ENCODE measurements at places on chromosomes 12 and 14.

GRCh38 chr14:73995977-73996378 is 23.1 kb downstream of the ENTPD5 start:
- no peak for DNase-seq

DNA sequence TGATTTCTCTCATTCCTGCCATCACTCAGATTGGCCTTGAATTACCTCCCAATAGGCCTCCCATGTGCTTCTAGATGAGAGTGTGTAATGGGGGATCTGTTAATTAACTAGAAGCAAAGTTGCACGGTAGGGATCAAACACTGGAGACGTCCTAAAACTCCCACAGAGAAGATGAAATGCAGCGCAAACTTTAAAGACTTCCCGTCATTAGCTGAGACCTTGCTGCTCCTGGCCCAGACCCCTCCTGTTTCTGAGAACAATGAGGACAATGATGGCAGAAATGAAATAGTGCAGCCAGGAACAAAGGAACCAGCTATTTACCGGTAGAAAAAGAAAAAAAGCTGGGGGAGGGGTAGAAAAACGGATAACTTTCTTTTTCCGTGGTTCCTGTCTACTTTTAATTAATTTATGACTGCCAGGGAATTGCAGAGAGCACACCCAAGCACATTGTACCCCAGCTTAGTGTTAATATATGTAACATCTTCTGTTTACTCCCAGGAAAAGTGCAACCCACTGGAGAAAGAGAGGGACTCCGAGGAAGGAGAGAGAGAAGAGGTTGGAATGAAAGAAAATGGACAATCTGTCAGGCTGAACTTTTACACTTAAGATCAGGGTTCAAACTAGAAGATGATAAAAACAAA is 280.7 kb upstream of the SOX5 start:
- DNase-seq, result no peak

GRCh38 chr12:52865090-52865944 is 16.5 kb upstream of the KRT78 start:
- peak; percentile 81 for DNase-seq

DNA sequence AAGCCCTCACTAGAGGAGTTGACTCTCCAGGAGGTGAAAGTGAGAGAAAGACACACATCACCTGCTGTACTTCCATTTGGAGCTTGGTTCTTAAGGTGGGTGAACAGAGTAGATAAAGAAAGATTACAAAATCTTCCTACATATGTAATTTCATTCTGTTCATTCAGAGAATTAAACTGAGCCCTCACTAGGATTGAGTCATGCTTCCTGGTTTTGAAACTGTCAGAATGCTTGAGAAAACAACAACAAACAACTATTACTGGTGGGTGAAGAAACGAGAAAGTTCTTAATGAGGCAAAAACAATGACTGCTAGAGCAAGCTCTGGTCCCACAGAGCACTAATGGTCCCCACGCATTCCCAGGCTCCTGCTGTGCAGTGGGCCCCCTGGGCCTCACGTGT is 841.7 kb downstream of the VRK1 start:
- DNase-seq, result no peak

GRCh38 chr14:39319381-39319780 is 85.7 kb downstream of the MIA2 start:
- DNase-seq, result no peak

DNA sequence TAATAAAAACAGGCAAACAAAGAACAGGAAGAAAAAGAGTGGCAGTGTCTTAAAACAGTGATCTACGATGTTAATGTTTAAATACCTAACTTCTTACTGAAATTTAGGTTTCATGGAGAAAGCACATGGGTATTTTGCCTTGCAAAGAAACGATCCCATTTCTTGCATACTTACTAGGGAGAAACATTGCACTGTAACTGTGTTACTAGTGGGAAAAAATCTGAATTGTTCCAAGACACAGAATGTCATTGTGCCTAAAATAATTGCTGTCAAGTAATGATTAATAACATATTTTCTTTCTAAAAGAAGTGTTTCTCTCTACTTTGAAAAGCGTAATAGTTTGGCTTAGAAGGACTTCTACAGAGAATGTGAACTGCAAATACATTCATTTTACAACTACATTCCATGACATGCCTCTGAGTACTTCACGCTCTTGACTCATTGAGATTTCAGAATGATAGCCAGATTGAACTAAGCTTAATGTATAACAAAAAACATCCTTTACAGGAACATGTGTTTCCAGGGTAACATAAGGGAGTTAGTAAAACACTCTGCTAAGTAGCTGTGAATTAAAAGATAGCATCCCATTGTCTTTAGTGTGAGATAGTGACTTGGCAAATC is 256.2 kb upstream of the CPNE8 start:
- DNase-seq, result no peak

GRCh38 chr12:124567673-124568373 is 411 bp upstream of the NCOR2 start:
- peak; percentile 97 for DNase-seq

- DNase-seq, result peak; percentile 73
Observed at GRCh38 chr14:61203081-61203753, 77.9 kb downstream of the TMEM30B start.

GRCh38 chr14:43481864-43482263 is 1025.2 kb downstream of the FSCB start:
- no peak for DNase-seq

DNA sequence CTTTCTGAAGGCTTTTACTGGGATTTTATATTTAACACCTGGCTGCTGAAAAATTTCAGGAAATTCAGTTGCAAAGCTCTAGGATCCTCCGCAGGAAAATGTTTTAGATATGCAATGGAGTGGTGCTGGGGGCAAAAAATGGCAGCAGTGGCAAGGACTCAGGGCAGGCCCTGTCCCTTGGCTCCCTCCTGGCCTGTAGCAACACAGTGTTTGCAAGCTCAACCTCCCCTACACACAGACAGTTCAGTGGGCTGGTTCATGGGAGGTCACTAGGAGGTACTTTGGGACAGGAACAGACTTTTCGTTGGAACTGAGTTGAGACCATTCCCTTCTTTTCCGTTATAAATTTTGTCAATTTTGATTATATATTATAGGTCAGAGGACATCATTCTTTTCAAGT is 270.4 kb downstream of the ADAMTS20 start:
- DNase-seq, result no peak

GRCh38 chr12:27207615-27208413 is 36.3 kb upstream of the STK38L start:
- DNase-seq, result no peak

DNA sequence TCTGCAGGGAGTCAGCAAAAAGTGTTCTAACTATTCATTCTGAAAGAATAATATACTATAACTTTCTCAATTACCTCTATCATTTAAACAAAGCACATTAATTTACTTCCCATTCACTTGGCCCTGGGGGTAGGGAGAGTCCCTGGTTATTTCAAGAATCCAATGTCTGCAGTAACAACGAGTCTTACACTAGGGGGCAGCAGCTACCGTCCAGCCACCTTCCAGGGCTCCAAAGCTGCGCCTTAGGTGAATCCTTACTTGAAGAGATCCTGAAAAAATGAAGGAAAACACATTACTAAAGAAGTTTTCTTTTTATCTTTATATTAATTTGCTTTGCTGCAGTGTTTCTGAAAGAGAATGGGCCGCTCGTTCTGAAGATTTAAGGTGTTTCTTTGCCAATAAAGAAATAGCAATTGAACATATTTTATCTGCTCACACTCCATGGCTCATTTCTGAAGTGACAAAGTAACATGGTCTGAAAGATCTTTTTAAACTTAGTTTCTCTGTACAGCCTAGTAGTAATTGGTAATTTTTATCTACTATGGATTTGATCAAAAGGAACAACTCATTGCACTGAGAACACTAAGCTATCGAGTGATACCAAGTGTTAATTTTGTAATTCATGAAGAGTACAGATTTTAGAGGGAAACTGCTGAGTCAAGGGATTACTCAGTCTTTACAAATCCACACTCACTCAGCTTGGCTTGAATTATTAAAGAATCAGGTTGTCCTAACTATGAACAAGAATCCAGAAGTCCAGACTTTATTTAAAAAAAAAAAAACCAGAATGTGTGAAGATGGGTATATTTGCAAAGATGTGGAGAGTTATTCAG is 27.6 kb downstream of the BHLHE41 start:
- peak; percentile 79 for DNase-seq

DNA sequence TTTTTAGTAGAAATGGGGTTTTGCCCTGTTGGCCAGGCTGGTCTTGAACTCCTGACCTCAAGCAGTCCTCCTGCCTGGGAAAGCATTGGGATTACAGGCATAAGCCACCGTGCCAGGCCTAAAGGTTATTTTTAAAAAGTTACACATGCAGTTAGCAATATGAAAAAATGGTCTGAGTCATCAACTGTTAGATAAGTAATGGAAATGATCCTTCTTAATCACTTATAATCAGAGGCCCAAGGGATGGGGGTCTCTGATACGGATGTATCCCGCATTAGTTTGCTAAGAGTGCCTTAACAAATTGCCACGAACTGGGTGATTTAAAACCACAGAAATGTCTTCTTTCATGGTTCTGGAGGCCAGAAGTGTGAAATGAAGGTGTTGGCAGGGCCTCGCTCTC is 54.1 kb upstream of the FERMT2 start:
- DNase-seq, result no peak

GRCh38 chr12:130463275-130463658 is 125.6 kb downstream of the PIWIL1 start:
- DNase-seq, result no peak

- DNase-seq, result no peak
Observed at GRCh38 chr14:59318908-59319307, 130.4 kb downstream of the DAAM1 start.

- no peak for DNase-seq
Observed at GRCh38 chr12:120851444-120851843, 52.7 kb downstream of the SPPL3 start.

- DNase-seq, result no peak
Observed at GRCh38 chr12:71768900-71769299, 14.2 kb downstream of the RAB21 start.

DNA sequence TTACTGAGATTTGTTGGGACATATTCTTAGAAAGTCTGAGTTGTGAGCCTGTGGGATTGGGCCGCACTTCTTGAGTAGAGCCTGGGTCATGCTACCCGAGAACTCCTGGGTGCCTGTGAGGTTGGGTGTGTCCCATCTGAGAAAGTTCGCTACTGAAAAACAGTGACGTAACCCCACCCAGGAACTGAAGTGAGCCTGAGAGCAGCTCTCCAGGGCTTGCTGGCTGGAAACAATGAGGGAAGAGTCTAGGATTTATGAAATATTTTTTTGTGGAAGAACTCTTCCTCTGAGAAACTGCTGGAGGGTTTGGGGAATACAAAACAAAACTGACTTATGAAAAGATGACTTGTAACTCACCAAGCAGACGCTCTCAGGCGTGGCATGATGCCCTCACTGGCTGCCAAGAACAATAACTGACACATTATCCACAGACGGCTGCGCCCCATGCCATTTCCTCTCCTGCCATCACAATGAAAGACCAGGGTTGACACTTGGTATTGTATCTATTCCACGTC is 69.2 kb downstream of the RASSF3 start:
- peak; percentile 77 for DNase-seq

DNA sequence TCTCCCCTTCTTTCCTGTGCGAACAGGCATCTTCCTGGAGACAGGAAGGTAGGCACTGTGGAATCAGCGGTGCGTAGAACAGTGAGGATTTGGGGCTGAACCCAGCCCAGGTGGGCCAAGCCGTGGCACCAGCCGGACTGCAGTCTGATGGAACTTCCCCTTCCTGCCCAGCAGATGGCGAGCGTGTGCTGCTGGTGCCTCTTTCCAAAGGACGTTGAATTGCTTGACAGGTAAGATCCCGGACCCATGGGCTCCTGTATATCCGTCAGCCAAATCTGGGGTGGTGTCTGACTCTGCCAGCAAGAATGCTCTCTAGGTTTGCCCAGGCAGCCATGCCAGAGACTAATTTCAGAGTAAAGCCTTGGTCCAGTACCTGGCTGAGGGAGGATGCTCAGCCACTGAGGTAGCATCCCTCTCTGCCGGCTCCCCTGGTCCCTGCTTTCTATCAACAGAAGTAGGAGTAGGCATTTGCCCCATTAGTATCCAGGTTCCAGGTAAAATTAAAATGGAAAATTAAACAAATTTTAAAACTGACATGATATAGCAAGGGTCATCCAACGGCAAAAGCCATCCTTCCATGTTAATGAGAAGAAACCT is 21.1 kb upstream of the KCNA5 start:
- peak; percentile 60 for DNase-seq

DNA sequence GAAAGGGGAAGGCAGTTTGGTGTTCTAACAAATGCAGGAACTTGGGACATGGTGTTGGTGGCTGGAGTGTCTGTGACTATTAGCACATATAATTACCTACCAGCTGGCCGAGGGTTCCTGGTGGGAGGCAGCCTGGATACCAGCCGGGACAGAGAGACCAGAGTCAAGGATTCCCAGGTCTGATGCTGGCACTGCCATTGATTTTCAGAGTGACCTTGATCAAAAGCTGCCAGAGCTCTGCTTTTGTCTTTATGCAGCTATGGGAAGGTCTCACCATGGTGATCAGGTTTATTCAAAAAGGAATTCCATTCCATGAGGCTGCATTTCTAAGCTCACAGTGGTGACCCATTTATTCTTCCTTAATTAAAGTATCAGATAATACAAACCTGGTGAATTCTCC is 101.0 kb upstream of the PWP1 start:
- no peak for DNase-seq

DNA sequence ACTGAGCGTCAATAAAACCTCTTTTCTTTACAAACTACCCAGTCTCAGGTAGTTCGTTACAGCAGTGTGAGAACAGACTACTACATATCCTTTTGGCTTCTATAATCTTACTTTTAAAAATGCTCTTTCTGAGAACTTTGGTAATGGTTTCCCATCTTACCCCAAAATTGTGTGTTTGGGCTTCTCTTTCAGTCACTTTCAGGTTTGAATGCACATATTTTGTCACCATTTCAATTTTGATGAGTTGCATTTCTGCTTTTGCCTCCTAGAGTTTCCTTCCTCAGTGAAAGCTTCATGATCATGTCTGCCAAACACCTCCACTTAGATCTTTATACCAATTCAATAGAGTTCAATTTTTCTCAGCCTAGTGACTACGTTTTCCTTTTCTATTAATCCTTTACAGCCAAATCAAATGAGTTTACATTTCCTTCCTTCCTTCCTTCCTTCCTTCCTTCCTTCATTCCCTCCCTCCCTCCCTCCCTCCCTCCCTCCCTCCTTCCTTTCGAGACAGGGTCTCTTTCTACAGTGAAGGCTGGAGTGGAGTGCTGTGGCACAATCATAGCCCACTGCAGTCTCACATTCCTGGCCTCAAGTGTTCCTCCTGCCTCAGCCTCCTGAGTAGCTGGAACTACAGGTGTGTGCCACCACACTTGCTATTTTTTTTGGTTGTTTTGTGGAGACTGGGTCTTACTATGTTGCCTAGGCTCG is 124.9 kb downstream of the BCAT1 start:
- no peak for DNase-seq

- no peak for DNase-seq
Observed at GRCh38 chr12:98669751-98670150, 24.7 kb downstream of the APAF1 start.

- no peak for DNase-seq
Observed at GRCh38 chr12:67958187-67958586, 31.1 kb upstream of the IFNG-AS1 start.
